ENCODE measurements at places on chromosomes 5 and 9.

- DNase-seq = no peak
These were observed 336.1 kb downstream of the GLIS3 start for GRCh38 chr9:3963643-3964369.

DNA sequence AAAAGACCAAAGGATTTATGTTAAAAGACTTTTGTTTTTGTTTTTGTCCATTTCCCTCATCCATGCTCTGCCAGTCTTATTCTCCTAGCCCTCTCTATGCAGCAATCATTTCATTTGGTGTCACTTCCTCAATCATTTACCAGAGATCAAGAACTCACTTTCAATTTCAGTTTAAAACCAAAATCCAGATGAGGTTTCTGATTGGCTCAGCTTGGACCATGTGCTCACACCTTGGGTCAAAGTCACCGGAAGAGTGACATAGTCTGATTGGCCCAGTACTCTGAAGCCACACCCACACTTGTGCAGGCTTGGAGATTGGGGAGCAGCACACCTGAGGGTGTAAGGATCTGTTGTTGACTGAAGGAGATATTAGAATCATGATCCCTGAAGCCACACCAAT is 79.6 kb downstream of the TLR4 start:
- DNase-seq = no peak

GRCh38 chr9:70701163-70701562 is 286.7 kb upstream of the KLF9 start:
- no peak for DNase-seq

- no peak for DNase-seq
These were observed 4.2 kb upstream of the ANXA2R start for GRCh38 chr5:43044181-43044914.

GRCh38 chr5:89703817-89704216 is 705.7 kb downstream of the CETN3 start:
- no peak for DNase-seq

DNA sequence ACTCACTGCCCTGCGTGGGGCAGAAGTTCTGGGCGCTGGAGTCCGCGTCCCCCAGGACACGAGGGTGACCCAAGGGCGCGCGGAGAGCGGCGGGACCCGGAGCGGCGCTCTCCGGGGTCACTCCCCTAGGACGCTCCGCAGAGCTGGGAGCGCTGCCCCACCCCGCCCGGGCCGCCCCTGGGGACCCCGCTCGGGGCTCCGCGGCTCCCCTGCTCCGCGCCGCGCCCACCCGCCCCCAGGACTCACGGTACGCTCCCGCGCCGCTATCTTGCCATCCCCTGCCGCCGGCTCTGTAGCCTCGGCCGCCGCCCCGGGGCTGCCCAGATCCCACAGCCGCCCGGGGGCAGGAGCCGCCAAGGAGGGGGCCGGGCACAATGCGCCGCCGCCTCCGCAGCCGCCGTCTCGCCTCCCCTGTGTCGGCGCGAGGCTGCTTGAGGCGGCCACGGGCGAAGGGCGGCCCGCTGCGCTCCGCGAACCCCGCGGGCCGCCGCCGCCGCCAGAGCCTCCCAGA is 303 bp downstream of the LIFR start:
- DNase-seq = no peak

DNA sequence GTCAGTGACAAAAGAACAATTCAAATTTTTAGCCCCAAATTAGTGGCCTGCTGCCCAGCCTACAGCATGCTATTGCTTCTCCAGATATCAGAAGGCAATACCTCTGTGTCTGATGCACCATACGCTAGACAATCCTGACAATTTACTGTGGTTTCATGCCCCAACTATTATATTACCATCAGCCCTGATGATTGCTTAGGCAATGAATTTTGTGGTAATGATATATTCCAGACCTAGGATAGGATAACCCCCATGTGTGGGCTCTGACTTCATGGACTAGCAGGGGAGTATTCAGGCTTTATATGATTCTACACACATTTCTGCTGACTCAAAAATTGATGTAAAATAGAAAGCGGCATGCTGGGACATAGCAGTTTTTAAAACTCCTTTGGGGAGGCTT is 168.7 kb upstream of the FST start:
- DNase-seq = no peak

- no peak for DNase-seq
These were observed 19.8 kb upstream of the JAK2 start for GRCh38 chr9:4965174-4965821.

DNA sequence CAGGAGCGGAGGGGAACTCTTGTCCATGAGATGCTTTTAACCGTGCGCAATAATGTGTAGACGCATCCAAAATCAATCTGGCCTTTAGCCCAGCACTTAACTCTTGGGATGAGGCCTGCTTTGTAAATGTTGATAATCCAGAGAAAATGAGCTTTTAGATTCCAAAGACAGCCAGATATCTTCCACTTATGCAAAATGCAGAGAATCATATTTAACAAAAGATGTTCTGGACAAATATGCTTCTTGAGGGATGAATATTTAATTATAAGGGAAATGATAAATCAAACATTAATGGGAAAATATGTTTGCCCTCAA is 5.6 kb downstream of the S1PR3 start:
- DNase-seq = no peak
